Ammon's horn (tissue), 1 donor: ENCODE measurements at places on chromosomes 5 and 9.
A peak's percentile ranks its signal among the peaks of the same experiment; 100 is the strongest.

GRCh38 chr5:107215611-107216010, 455.1 kb downstream of the EFNA5 start:
- DNase-seq, result no peak

GRCh38 chr5:157994906-157995519, 136.1 kb upstream of the CLINT1 start:
- DNase-seq, result peak; percentile 77

DNA sequence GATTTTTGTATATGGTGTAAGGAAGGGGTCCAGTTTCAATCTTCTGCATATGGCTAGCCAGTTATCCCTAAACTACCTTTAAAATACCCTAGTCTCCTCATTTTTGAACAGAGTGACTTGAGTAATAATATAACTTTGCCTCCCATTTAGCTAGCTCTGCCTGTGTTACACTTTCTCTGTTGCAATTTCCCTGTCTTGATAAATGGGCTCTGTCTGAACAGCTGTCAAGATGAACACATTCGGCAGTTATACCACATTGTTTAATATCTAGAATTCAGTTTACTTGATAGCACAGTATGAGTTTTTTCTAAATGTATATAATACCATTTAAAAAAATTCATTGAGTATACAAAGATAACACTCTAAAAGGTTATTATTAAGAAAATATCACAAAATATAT, 562.9 kb upstream of the FTMT start:
- no peak for DNase-seq

- DNase-seq, result no peak
These were observed 730.0 kb downstream of the MAT2B start for GRCh38 chr5:164235300-164235891.

DNA sequence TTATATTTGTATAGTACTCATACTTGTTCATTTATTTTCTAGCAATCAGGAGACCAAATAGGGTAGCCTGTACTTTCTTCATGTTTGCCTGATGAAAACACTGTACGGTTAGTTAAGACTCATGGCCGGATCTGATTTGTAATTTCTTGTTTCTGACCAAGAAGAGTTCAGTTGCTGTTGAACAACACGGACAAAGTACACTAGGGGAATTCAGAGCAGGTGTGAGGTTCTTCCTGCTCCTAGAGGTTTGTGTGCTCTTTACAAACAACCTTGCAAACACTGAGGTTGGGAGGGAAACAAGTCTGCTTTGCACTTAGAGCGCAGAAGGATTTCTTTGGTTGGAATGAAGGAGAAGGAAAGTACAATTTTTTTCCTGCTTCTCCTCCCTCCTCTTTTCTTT, 69.7 kb downstream of the TRIO start:
- no peak for DNase-seq

GRCh38 chr9:116151966-116152381, 1.6 kb upstream of the PAPPA start:
- DNase-seq, result no peak

- DNase-seq, result no peak
These were observed 324.2 kb upstream of the ATP10B start for GRCh38 chr5:161176221-161176620.

DNA sequence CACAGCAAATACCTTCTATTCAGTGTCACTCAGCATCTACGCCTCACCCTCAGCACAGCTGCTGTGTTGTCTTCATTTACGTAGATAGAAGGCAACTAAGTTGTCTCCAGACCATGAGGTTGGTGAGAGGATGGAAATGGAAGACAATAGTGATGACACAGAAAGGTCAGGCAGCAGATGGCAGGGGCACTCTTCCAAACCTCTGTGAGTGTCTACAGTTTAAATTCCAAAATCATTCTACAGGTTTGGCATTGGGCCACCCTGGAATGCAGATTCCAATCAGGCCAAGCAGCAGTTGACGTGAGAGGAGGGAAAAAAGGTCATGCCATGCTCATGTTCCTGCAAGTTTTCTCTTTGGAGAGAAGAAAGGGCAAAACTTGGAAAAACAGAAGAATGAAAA, 68.7 kb upstream of the ADAMTSL1 start:
- no peak for DNase-seq

DNA sequence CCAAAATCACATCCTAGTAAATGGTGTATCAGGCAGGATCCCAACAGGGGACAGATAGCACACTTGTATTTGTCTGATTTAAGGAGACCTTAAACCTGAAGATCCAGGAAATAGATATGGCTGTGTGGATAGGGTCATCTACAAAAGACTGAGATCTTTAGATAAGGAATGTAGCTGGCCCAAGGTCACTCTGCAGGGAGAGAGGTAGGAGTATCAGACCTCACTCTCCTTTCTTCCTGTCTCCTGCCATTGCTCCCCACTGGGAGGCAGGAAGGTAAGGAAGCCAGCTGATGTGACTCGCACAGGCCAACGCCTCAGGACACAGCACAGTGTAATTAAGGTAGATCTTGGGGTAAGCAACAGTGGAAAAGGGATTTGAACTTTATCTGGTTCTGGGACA, 85.8 kb downstream of the PLPPR1 start:
- DNase-seq, result no peak

DNA sequence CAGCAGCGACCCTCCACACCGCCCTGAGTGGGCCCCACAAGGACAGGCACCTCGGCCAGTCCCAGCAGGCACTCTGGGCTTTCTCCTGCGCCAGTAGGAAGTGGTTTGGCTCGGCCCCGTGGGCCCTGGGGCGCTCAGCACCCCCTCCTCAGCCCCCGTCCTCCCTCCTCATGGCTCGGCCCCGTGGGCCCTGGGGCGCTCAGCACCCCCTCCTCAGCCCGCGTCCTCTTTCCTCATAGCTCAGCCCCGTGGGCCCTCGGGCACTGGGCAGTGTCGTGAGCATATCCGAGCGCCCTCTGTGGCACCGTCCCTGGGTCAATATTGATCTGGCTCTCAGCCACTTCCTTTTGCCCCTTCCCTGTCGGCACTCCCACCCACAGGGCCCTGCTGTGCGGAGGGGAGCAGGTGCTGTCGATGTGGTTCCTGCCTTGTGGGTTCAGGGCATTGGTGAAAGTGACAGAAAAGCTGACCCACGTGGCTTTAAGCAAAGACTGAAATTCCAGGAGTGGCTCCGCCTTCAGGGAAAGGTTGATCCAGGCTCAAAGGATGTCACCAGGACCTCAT, 5.5 kb upstream of the SCGB3A1 start:
- DNase-seq, result no peak

DNA sequence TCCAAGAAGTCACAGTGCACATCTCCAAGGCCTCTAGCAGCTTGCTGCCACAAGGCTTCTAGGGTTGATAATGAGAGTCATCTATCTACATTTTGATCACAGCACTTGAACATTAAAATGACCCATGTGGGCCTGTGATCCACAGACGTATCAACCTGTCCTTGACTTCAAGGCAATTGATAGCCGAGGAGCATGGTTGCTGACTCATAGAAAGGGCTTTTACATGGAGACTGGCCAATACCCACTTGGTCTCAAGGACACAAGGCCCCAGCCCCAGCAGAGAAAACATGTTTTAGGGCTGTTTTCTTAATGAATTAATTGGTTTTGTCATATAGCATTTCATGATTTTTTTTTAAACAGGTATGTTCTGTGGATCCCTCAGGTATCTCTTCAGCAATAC, 314.0 kb downstream of the SEMA5A start:
- no peak for DNase-seq

- peak; percentile 90 for DNase-seq
These were observed 51.0 kb downstream of the SH3PXD2B start for GRCh38 chr5:172403189-172403796.

DNA sequence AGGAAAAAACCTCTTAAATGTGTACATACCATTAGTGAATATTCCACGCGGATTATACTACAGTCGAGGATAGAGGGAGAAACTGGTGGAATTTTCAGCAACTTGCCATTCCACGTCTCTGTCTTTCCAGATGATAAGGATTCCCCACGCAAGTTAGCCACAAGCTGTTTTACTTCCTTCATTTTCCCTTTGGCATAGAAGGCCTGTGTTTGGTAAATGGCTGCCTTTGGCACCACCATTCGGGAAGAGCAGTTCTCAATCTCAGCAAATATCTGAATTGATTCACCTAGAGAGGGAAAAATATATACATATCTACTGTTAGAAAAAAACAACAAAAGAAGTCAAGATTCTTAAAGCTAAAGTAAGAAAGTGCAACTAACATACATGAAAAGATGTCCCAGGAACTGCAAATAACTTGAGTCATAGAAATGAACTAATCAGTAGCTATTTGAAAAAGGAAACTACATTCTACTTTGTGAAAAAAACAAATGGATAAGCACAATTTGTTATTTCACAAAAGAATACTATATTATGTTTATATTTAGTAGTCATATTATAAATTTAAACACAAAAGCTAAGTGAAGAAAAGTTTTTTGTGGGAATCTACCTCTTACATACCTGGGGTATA, 8.1 kb downstream of the ARRDC3 start:
- peak; percentile 16 for DNase-seq

DNA sequence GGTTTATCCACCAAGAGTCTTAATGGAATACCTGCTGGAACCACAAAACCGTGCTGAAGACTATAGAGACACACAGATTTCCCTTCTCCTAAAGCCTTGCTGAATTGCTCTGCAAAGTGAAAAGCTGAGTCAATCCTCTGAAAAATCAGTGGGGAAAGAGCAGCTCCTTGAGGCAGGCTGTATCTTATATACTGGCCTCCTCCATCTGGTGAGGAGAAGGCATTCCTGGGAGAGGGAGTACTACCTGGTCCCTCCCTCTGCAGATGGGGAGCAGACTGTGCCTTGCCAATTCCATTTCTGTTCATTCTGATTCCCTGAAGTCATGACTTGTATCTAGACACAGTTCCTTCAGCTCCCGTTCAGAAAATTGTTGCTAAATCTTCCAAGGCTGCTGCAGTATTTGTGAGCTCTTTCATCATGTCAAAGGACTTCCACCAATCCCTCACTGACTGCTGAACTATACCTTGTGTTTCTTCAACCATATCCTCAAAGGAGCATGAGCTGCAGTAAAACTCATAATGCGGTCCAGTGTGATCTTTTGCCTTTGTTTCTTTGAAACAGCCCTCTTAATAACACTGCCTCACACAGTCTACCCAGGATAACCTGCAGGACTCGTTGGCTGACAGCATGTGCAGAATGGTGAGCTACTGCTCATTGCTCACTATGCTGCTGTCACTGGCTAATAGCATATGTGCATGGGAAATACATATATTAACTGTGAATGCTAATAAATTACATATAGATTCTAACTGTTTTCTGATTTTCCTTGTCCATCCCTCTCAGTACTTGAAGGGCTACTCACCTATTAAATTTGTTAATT, 84.5 kb downstream of the FOXD1 start:
- DNase-seq, result no peak

DNA sequence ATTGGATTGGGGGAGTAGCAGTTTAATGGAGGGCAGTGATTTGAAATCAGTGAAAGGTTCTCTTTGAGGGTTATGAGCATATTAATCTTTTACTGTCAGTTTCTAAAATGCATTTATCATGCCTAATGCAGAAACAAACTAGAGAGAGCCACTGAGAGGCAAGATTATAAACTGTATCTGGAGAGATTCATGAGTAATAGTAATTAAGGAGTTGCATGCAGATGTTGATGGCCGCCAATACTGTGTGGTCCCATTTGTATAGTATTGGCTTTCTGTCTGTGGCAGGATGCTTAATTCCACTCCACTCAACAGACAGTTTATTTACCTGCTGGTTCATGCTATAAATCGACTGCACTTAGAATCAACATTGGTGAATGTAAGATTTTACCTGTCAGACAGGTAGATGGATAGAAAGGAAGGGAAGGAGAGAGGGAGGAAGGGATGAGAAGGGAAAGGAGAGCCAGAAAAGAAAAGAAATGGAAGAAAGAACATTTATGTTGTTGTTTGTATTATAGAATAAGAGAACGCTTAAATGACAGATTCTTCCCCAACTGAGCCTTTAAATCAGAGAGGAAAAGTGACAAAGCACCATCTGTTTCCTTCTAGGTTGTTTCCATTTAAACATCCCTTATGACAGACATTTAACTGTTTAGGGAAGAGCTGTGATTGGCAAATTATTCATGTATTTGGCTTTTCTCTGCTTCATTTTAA, 146.5 kb downstream of the PAM start:
- DNase-seq, result no peak

DNA sequence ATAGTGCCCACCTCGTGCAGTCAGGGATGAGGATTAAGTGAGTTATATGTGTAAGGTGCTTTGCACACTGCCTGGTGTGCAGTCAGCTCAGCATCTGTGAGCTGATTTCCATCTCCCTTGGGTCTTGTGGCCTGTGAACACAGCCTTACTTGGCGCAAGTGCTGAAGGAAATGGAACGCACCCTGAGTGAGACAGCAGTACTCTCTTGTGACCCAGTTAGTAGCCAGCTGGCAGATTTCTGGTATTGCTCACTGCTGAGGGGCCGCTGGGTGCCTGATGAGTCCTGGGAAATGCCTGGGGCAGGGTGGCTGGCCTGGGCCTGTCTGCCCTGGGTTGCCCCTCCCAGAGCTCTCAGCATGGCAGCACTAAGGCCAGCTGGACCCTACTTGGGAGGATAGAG, 90.9 kb upstream of the BOD1 start:
- DNase-seq, result peak; percentile 43

GRCh38 chr9:91234523-91234922, 127.2 kb downstream of the AUH start:
- no peak for DNase-seq

DNA sequence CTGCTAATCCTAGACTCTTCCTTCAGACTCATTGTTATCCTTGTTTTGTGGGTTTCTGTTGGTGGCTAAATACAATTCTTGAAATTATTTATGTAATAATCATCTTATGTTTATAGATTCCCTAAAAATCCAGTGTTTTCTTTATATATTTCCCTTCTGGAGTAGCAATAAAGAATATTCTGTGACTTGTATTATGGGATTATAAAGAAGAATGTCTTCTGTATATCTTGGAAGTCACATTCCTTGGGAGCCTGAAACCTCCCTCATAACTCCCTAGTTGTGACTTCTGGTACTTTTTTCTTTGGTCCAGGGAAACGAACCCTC, 356.1 kb downstream of the TMEM167A start:
- no peak for DNase-seq

- DNase-seq, result no peak
These were observed 259.5 kb downstream of the GRIA1 start for GRCh38 chr5:153749960-153750359.

DNA sequence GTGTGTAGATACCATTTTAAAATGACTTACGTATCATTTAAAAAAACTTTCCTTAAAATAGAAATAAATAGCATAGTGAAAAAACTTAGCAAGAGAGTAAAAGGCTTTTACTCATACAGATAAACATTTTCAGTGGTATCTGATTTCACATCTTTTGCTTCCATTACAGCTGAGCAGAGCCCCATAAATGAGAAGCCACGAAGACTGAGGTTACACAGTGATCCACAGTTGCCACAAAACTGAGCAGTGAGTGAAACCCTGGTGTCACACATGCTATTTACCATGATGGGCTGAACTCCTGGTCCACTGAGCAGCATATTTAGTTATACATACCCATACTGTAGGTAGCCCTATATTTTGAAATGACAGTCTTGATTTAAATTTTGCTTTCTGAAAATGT, 401.2 kb downstream of the KIAA0825 start:
- DNase-seq, result no peak
